A549 treated with CpdA at 1 μM for 4 hours (cell line): ENCODE measurements at places on chromosomes 2 and 18. TPM values are rescaled to one million over a fixed set of nuclear protein-coding genes. Genes with fewer than 3 reads are reported as not detected.

Gene HJURP
- total RNA-seq: 76.9 to 99.6 TPM (median 81.6 TPM) in 5 replicates

Gene LIMS3
- total RNA-seq: not detected in 5 replicates

Gene REG3A
- total RNA-seq: not detected in 5 replicates

Gene CNDP1
- total RNA-seq: not detected in 5 replicates

Gene SALL3
- not detected in 5 replicates for total RNA-seq

Gene CFAP221
- total RNA-seq: 0.25 to 0.92 TPM (median 0.34 TPM) in 5 replicates

Gene MC4R
- total RNA-seq: not detected in 5 replicates

Gene PROC
- 1.8 to 4.4 TPM (median 3.7 TPM) in 5 replicates for total RNA-seq

Gene WNT10A
- total RNA-seq: 0.06 to 0.24 TPM (median 0.10 TPM) in 4 of 5 replicates, not detected in the other

Gene SLC4A5
- 0.14 to 0.40 TPM (median 0.21 TPM) in 5 replicates for total RNA-seq

Gene ATP6V1B1
- total RNA-seq: 1.5 to 2.5 TPM (median 2.4 TPM) in 4 of 5 replicates, not detected in the other

Gene ZNF892
- 0.39 to 0.59 TPM (median 0.49 TPM) in 4 of 5 replicates, not detected in the other for total RNA-seq

Gene CRYGD
- total RNA-seq: not detected in 5 replicates

Gene MAB21L4
- 0.03 to 0.17 TPM (median 0.15 TPM) in 3 of 5 replicates, not detected in the others for total RNA-seq

Gene SULT1C4
- total RNA-seq: 0.02 TPM in 1 of 5 replicates, not detected in the others

Gene CDH2
- total RNA-seq: 31.9 to 53.1 TPM (median 38.7 TPM) in 5 replicates
